ENCODE measurements at places on chromosomes 6 and 20.

DNA sequence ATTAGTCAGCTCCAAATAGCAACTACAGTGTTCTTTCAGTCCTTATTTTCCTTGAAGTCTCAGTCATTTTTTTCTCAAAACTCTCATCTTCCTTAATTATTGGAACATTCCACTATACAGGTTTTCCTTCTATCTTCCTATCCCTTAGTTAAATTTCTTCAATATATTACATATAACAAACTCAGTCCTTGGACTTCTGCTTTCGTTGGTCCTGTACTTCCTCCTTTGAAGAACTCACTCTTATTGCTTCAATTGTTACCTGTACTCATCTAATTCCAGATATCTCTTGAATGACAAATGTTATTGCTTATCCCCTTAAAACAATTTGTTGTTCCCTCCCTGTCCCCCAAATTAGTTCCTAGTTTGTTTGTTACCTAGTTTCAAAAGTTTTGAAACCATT is 67.7 kb upstream of the NOTCH4 start:
- DNase-seq = no peak

- DNase-seq = no peak
Observed at GRCh38 chr6:134814076-134814695, 135.7 kb downstream of the ALDH8A1 start.

DNA sequence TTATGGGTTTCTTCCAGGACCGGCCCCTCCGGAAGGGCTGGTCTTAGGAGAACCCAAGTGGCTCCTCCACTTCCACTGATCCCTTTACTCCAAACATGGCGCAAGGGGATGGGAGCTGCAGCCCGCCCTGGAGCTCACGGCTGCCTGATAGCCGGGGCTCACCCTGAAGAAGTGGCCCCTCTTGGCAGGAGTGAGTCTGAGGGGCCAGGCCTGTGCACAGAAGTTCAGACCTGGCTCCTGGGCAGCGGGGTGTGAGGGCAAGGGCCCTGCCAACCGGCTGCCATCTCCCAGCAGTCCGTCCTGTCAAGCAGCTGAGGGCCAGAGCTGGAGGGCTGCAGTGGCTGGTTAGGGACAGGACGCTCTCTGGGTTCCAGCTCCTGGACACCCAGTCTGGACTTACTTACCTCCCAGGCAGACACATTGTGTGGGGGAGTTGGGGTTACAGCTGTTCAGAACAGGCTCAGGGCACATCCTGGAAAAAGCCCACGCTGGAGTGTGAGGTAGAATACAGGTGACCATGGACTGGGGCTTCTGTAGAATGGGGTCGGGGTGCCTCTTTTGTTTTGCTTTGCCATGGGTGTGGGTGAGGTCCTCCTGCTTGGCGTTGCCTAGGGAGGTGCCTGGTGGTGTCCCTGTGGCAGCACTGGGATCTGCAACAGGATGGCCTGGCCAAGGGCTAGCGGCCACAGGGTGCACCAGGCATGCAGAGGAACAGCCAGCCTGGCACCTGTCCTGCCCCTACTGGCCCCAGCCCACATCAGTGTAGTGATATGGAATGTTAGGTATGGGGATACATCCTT is 88.4 kb downstream of the ASXL1 start:
- no peak for DNase-seq

- DNase-seq = no peak
Observed at GRCh38 chr6:167828325-167828956, 1.7 kb downstream of the AFDN start.

GRCh38 chr20:36063916-36064657 is 90.5 kb upstream of the EPB41L1 start:
- DNase-seq = no peak

DNA sequence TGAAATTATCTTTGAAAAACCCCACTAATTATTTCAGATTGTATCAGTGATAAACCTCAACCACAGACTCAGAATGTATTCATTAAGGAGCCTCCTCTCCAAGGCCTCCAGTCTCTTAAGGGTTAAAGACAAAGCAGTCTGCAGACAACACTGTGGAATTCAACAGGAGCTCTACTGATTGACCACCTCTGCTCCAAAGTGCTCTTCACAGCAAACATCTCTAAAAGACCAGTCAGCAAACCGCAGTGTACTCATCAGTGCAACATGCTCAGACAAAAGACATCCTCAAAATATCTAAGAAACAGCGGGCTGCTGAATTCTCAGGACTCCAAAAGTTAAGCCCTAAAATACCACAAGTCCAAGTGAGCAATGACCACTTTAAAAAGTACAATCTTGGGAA is 42.0 kb downstream of the UQCC1 start:
- DNase-seq = no peak

DNA sequence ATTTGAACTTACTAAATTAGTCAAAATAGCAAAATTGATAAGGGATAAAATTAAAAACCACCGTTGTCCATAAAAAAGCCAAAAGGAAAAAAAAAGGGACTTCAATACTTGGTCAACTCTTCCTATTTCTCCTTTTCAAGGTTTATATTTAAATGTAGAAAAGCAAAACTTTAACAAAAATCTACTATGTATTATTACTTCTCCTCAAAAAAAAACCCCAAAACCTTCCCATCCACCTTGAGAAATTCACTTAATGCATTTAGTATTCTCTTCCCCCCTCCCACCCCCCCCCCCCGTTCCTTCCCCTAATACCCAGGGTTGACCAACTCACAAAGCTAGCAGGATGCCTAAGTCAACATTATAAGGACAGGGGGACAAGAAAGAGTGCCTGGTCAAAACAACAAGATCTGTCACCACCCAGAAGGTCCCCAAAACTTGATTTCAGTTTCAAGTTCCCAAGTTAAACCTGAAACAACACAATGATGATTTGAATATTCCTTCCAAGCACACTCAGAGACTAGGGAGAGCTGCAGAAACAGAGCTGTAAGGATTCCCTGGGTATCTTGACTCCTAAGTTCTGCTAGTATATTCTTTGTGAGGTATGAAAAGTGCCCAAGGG is 14.6 kb downstream of the GMDS start:
- DNase-seq = no peak

GRCh38 chr6:30219244-30219643 is 6.0 kb upstream of the TRIM26 start:
- DNase-seq = no peak

GRCh38 chr20:44650771-44651433 is 597 bp downstream of the ADA start:
- peak; percentile 32 for DNase-seq
